Stimulated activated CD4-positive, alpha-beta T cell treated with anti-CD3 and anti-CD28 coated beads, Interleukin-2, amount 100 ng/mL, for 4 hours (primary cell): ENCODE measurements at places on chromosomes 5 and 9.

- no peak for DNase-seq
These were observed 322.1 kb downstream of the ARHGEF28 start for GRCh38 chr5:73947906-73948640.

DNA sequence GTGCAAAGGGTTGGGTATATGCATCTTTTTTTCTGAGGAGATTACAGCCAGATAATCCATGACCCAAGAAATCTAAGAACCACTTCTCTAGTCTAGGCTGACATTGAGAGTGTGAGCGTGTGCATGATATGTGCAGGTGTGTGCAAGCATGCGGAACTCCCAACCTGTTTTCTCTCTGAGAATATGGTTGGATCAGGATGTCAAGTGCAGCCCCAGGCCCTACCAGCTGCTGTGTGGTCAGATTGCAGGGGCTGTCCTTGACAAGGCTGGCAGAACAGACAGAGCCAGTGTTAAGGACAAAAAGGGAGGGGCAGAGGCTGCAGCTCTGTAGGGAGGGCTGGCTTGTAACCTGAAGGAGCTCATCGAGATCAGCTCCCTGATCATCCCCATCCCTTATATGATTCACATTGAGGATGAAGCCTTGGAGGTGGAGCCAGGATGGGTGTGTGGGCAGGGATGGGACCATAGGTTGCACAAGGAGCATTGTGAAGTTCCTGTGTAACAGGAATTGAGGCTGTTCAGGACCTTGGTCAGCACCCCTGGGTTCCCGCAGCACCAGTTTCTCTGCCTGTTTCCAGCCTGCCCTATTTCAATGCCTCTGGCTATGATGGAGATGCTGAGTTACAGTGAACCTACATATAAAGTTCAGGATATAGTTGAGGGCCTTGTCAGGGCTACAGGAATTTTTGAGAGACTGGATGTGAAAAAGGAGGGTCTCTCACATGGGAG is 52.6 kb upstream of the ARAP3 start:
- no peak for DNase-seq

GRCh38 chr5:14316471-14316870 is 173.3 kb downstream of the TRIO start:
- DNase-seq, result no peak

DNA sequence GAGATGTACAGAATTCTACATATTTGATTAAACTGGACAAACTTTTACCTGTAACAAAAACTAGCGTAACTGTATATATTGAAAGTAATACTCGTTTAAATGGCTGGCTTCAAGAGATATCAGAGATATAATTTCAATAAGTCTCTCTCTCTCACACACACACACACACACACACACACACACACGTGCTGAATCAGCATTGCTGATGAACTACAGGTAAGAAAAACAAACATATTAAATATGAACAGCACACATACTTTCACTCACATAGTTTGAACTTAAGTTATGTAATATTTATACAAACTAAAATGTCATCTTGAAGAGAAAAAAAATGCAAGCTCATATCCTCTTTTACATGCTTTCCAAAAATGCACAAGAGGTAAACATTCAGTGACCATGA is 145.4 kb downstream of the BNC2 start:
- DNase-seq, result no peak

DNA sequence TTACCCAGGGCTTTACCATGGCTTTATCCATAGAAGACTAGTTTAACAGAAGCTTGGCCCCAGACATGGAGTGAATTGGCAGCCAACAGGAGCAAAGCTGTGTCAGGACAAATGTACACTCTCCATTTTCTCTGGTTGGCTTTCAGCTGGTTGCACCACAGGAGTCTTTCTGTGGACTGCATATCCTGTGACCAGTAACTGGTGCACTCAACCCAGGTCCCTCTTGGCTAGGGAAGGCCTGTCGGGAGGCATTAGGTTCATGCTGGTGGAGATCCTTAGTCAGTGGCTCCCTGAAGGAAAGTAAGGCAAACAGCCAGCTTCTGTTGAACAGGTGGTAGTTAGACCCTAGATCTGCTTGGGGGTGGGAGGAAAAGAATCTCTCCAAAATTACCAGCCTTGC is 146.9 kb upstream of the TLX3 start:
- no peak for DNase-seq

DNA sequence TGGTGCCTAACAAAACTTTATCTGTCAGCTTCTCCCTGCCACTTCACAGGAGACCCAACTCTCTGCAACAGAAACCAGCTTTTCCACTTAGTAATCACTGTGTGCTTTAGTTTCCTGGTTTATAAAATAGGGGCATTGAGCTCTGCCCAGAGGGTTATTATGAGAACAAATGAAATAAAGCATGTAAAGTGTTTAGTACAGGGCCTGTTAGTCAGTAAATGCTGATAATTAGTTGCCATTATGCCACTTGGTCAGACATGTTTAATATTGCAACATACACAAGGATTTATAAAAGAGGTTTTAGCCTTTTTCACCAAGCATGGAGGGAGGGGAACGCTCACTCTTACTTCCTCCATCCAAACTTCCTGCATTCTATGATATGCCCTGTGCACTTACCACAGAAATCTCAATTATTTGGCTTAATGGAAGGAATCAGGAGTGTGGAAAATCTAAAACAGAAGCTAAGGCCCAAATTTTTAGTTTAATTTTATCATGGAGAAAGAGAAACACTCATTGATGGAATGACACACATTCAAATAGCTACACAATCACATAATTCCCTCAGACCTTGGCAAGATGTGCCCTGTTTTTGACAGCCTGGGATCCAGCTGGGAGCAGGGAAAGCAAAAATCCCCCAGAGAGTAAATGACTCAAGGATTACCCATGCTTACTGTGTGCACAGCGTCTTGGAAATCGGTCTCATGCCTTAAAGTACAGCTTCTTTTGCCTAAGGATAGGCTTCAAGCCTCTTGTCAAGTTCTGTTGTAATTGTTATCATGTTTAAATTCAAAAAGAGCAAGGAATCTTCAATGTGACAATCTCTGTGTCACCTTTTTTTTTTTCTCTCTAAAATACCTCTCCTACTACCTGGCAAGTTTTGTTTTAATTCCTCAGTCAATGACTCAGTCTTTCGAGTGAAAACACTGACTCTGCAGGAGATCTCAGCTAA is 34.0 kb downstream of the ZNF474 start:
- no peak for DNase-seq

DNA sequence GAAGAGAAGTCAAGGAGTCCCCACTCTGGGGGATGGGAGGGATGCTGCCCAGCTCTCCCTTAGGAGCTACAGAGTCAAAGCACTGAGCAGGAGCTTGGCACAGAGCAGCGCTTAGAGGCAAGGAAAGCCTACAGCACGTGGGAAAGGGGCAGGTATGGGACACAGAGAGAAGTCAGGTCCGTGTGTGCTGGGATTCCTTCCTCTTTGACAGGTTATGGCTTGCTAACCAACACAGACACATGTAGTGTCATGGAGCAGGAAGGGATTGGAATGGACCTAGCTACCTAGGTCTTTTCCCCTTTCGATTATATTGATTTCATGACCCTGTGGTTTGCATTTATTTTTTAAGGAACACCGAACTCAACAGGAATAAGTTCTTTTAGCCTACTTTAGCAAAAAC is 208.5 kb upstream of the TUT7 start:
- no peak for DNase-seq

GRCh38 chr9:76677481-76678055 is 86.7 kb upstream of the PCA3 start:
- DNase-seq, result no peak

GRCh38 chr9:70635790-70636189 is 221.3 kb upstream of the KLF9 start:
- DNase-seq, result no peak

- no peak for DNase-seq
These were observed 40.5 kb downstream of the OLFM1 start for GRCh38 chr9:135127718-135128670.

GRCh38 chr9:5853617-5854016 is 20.7 kb upstream of the ERMP1 start:
- no peak for DNase-seq

GRCh38 chr9:98833090-98833956 is 25.9 kb downstream of the GALNT12 start:
- no peak for DNase-seq

DNA sequence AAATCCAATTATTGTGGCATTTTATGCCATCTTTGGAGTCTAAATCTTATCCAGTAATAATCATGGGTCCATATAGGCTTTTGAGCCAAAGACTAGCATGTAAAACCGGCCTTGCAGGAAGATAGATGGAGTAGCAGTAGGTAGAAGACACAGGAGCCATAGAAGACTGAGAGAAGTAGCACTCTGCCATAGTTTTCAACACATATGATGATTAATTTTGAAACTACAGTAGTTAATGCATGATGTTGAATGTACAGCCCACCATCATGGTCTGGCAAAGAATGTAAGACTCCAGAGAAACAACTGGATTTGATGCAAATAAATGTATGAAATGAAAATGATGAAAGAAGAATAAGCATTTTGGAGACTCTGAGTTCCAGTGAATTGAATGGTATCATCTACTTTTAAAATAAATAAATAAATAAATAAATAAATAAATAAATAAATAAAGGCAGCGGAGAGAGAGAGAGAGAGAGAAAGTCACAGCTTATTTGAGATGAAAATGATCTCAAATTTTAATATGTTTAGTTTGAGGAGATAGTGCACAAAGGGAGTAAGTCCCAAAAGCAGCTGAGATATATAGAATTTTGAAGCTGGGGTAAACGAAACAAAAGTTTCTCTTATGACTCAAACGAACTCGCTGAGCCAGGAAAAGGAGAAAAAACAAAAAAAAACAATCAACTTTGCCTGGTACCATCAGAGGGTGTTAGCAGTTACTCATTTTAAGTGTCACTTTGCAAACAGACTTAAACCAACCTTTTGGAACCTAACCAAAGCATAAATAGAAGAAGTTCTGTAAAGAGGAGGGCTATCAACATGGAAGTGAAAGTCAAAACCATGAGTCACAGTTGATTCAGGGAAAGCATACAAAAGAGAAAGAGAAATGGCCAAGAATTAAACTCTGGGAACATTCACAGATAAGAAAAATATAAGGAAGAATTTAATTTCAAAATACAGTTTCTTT is 388.7 kb downstream of the CETN3 start:
- no peak for DNase-seq

GRCh38 chr5:14503681-14504331 is 77.8 kb upstream of the OTULINL start:
- DNase-seq, result no peak

DNA sequence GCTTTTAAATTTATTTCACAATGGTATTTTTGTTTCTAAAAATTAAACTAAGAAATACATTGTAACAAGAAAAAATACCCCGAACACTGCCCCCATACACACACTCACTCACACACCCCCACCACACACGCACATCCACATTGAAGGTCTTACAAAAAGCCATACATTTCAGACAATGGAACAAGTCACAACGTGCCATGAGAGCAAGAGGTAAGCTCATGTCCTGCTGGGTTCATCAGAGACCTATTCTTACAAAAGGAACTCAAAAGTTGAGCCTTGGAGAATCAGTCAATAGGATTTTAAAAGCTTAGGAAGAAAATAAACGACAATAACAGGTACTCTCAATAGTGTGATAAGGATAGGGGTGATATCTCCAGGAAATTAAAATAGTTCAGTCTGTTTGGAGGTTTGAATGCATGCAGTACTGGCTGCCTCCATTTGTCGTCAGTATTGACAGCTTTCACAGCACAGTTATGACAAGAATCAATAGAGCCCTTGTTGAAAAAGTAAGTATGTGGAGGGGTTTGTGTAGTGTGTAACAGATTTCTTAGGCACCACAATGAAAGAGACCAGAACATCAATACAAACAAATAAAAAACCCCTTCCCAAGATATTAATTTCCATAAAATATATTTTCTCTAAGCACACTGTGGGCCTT is 1826.2 kb upstream of the CDH6 start:
- DNase-seq, result no peak
